ENCODE measurements at places on chromosomes 4 and X. TPM values are rescaled to one million over a fixed set of nuclear protein-coding genes. Genes with fewer than 3 reads are reported as not detected.

Gene SULT1B1
- not detected for total RNA-seq

Gene CXorf65
- total RNA-seq: not detected

Gene RBM46
- not detected for total RNA-seq

Gene KIAA0232
- total RNA-seq: 8.2 TPM

Gene SRD5A3
- total RNA-seq: 9.2 TPM
